NCI-H146 (cell line): ENCODE measurements at places on chromosomes 5 and 9.
A peak's percentile ranks its signal among the peaks of the same experiment; 100 is the strongest.

GRCh38 chr9:3836011-3836410, 310.2 kb upstream of the RFX3 start:
- DNase-seq: no peak

GRCh38 chr9:96435345-96435744, 14.6 kb upstream of the HABP4 start:
- no peak for DNase-seq

DNA sequence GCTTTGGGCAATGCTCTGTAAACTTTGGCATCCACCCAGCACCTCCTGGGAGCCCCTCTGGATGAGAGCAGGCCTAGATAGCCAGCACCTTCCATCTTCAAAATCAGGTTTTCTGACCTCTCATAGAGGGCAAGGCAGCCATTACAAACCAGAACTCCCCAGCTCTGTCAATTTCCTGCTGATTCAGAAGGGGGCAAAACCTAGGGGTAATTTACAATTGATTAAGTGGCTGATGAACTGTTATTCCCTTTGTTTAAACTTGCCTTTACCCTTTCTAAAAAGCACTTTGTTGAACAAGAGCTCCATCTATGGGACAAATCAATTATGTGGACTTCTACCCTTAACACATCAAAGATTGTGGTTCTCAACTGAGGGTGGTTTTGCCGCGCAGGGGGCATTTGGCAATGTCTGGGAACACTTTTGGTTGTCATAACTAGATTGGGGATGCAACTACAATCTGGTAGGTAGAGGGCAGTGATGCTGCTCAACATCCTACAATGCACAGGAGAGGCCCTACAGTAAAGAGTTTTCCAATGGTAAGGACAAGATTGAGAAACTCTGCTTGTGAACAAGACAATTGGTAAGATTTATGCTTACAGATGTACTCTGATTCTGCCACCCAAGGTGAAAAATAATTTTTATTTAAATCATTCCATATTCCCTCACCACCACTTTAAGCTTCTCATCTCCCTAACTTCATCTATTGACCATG, 184.1 kb downstream of the MARCHF11 start:
- peak; percentile 30 for DNase-seq

GRCh38 chr9:438066-438465, 223.4 kb downstream of the DOCK8 start:
- DNase-seq: no peak

GRCh38 chr5:75824323-75824722, 107.1 kb upstream of the POC5 start:
- DNase-seq: no peak

GRCh38 chr5:79803007-79803406, 113.4 kb downstream of the CMYA5 start:
- no peak for DNase-seq

DNA sequence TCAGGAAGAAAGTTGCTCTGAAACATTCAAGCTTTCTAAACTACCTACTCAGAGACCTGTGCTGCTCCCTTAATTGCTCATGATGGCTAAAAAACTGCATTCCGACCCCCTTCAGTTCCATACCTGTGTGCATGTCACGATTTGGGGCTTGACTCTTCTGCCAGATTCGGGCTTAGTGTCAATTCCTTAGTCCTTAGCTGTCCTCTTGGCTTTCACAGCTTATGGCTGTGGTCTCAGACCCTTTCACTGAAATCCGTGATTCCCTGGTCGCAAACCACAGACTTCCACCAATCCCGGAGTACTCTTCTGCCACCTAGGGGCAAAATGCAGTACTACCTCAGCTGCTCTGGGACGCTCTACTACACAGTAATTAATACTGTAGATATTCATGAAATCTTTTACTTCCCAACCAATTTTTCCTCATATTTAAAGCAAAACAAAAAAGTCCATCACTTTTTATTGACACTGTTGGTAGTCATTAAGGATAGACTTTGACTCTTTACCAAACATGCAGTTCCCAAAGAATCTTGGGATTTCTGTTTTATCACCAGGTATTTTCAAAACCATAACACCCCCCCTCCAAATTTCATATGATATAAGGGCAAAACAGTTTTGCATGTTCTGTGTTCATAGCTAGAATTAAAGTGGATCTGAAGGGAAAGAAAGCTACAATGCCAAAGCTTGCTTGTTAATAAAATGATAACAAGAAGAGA, 617.4 kb downstream of the SLCO4C1 start:
- peak; percentile 63 for DNase-seq

GRCh38 chr5:54438620-54439389, 16.7 kb upstream of the HSPB3 start:
- no peak for DNase-seq

DNA sequence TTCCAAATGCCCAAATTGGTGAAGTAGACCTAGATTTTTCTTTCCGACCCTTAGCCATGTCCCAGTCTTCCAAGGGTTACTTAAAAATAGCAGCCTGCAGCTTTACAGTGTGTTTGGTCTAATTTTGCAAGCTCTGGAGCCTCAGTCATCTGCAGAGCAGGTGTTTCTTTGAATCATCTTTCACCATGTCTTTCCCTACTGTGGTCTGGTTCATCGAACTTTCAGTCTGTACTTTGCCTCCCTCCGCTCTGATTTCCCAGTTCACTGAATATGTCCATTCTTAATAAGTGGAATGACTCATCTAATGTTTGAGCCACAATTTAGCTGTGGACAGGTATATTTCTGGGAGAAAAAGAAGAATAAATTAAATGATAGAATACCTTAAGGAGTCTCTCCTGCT, 1060.7 kb downstream of the EFNA5 start:
- no peak for DNase-seq

- DNase-seq: no peak
These were observed 76.4 kb downstream of the TTLL11 start for GRCh38 chr9:122016744-122017143.

DNA sequence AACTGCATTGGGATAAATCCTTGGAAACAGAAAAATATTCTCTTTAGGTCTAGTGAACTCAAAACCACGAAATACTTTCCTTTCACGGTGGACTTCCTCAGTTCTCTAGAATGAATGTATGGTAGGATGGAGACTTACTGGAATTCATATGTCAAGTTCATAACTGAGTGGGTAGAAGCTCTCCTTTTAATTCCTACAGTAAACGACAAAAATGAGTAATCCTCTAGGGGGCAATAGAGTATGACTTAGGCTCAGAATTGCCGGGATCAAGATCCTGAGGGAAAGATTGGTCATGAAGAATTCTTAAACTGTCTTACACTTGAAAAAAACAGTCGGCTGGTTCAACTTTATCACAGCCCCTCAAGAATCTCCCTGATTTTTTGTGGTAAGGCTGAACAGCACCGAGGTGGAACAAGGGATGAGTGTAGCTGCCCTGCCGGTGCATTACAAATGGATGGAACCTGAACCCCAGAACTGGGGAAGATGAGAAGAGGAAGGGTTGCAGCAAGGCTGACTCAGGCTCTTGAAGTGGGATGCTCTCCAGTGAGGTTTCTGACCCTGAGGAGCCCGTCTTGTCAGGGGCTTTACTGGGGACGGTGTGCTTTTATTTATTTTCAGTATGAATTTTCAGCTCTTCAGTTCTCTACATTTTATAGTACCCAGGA, 14.0 kb upstream of the LOX start:
- peak; percentile 14 for DNase-seq
